ENCODE measurements at places on chromosomes 16 and 17.

GRCh38 chr16:19919142-19919541 lies 34.5 kb upstream of the GPRC5B start:
- no peak for DNase-seq

GRCh38 chr16:22369221-22369811 lies 5.1 kb downstream of the CDR2 start:
- DNase-seq: peak; percentile 78

DNA sequence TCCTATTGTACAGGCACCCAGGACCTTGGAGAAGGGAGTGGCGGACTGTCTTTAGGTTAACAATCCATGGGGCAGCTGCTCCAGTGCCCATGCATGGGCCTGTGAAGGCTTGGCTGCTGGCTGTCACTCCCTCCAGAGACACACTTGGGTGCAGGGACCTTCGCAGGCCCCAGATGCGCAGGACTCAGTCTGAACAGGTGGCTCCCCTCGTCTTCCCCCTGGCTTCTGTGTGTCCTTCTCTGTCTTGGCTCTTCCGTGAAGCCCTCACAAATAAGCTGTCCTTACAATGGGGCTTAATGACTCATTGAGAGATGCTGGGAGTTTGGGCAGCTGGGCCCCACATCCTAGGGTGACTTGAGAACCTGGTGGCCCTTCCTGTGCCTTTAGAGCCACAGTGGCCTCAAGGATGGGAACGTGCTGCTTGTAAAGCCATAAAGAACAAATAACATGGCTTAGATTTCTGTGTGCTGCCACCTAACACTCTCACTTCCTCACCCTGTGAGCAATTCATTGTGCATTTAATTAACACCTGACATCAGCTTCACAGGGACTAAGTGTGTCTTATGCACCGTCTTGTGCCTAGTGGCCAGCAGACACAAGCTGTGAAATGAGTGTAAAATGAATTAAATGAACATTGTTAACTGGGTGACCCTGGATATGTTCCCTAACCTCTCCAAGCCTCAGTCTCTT lies 340.7 kb downstream of the SNX29 start:
- DNase-seq: no peak

- no peak for DNase-seq
Measured at GRCh38 chr16:51630076-51630475, 479.0 kb upstream of the SALL1 start.

- no peak for DNase-seq
Measured at GRCh38 chr17:9329251-9329921, 246.2 kb downstream of the STX8 start.

All from hematopoietic multipotent progenitor cell treated with erythropoietin and hydrocortisone succinate and interleukin-3 and kit ligand, for 4 days (in vitro differentiated cells).